ENCODE measurements at places on chromosomes 2 and 18.
A peak's percentile ranks its signal among the peaks of the same experiment; 100 is the strongest.

DNA sequence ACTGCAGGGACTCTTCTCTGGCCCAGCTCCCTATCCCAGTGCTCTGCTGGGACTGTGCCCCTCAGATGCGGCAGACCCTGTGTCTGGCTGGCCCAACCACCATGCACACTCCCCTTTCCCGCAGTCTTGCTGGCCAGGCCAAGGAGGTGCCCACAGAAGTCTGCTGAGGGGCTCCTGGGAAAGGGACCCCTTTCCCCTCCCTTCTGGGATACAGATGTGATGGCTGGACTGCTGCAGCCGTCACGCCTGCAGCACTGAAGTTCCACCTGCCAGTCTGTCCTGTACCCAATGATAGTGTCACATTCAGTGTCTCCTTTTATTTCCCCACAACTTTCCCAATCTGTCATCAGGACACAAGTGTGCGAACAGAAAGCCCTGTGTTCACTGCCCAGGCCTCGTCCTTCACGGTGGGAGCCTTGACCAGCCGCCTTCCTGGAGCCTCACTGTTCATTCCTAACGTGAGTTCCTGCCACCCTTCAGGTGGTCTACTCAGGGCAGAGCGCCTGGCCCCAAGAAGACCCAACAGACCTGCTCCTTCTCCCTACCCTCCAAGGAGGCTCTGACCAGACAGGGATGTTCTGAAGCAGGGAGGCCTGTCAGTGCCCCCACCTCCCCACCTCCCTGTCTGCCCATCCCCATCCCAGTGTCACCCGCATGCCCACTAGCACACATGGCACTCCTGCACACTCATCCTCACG lies 47.1 kb downstream of the ANKMY1 start:
- DNase-seq, result no peak

DNA sequence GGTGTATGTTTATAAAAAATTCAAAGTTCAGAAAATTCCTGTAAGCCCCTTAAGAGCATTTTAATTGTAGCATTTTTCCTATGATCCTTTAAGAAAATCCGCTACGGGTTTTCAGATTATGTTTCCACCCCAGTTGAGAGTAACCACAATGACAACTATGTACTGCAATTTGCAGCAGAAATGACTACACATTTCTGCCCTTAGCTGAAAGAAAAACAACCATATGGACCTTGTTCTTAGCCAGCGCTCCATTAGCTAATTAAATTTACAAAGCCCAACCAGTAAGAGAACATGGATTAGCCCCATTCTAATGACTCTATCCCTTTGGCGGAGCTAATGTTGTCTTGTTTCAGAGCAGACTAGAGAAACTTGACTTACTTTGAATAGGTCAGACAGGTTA lies 247.6 kb downstream of the SLC8A1 start:
- DNase-seq, result no peak

- DNase-seq, result no peak
These were observed 80.9 kb downstream of the PTRHD1 start for GRCh38 chr2:24712296-24712695.

DNA sequence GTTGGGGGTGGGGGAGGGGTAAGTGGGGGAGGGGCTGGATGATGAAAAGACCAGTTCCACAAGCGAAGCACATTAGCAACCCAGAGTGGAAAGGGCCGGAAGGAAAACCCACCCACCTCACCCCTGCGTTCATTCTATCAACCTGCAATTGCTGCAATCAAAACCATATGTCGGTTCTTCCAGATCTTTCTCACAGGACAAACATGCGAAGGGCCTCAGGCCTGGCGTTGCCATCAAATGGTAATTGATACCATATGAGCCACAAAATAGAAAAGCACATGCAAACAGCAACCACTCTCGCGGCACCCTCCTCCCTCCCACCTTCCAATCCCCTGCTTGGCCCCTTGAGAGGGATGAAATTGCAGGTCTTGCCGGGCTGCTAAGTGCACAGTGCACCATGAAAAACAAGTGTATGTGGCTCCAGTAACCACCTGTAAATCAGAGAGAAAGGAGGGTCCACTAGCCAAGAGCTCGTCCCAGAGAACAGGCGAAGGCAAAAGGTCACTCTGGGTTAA lies 287.5 kb downstream of the TCF4 start:
- no peak for DNase-seq

- DNase-seq, result no peak
These were observed at the start of the genes ABCG5 and ABCG8 for GRCh38 chr2:43838560-43839267. Gene ABCG5 (minus strand): TSS chr2:43838839. CDS start chr2:43838679, 160 bp downstream. Gene ABCG8 (plus strand): TSS chr2:43838971. CDS start chr2:43839054, 83 bp downstream.

DNA sequence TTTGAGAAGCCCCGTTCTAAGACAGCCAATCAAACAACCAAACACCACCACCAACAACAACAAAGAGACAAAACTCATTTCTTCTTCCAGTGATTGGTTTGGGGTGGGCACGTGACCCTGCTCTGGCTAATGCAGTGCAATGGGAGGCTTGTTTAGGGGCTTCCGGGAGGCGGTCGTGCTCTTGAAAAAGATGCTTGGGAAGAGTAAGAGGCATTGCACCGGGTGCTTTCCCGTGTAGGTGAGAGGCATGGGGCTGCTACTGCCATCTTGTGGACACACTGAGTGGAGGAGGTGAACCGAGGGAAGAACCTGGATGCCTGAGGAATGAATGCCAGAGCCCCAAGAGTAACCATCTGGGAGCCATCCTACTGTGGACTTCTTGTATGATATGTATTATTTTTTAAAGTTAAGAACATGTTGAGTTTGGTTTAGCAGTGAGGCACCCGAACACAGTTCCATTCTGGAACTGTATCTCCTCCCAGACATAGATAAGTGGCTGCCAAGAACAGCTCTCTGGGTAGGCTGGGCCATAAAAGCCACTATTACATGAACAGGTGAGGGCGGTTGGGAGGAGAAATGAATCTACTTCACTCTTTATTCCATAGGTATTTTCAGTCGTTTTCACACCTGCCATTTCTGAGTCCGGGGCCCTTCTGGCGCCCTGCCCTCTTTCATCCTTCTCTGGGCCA lies 19.1 kb upstream of the ARHGAP25 start:
- peak; percentile 8 for DNase-seq

DNA sequence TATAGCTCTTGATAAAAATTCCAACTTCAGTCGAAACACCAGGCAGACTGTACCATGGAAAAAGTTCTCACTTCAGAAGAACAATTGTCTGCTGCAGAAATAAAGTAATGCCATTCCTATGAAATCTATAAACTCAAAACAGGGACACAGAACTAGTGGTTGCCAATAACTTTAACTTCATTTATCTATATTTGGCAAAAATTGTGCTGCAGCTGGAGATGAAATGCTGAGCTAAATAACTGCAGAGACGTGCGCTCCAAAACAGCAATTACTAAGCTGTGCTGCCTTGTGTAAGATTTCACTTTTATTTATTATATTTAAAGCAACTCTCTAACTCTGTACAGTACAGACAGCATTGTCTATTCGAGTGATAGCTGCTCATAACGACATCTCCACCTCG lies 540.1 kb upstream of the ID2 start:
- DNase-seq, result no peak

- DNase-seq, result no peak
These were observed 119.8 kb downstream of the LDLRAD4 start for GRCh38 chr18:13338318-13338717.

DNA sequence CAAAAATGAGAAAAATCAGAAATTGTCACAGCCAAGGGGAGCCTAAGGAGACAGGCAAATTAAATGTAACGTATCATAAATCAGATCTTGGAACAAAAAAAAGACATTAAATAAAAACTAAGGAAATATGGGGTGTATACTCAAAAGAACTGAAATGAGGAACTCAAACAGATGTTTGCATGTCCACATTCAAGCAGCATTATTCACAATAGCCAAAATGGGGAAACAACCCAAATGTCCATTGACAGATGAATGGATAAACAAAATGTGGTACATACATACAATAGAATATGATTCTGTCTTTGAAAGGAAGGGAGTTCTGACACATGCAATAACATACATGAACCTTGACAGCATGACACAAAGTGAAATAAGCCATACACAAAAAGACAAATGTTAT lies 155.8 kb upstream of the KLF7 start:
- no peak for DNase-seq

GRCh38 chr18:24173997-24174396 lies 35.1 kb downstream of the CABYR start:
- no peak for DNase-seq

DNA sequence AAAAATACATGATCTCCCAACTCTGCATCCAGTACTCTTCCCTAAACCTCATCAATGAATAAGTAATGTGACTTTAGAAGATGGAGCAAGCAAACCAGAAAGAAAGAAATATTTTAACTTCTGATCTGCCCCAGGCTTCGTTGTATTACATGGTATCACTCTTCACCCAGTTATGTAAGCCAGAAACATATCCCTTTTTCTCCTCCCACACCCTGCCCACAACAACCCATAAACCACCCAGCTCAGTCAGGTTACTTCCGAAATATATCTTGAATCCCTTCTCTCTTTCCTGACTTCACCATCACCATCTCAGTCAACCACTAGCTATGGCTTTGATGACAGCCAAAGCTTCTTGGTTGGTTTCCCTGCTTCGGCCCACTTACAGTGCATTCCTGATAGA lies 295.8 kb upstream of the PARD3B start:
- DNase-seq, result no peak

DNA sequence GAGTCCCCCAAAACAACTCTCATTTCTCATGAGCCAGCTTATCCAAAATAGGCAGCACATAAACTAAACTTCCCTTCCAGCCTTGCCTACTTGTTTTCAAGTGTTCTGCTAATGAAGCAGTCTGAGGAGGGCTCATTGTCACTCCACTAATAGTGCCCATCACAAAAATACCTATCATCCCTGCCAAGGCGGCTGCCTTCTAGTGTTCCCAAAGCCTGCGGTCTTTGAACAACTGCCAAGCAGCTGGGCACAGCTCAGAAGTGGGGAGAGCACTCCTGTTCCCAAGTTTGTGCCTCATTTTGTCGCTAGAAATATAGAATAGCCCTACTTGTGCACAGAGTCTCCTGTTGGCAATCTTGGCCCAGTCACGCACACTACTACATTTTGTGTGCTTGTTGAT lies 50.3 kb downstream of the DTNA start:
- DNase-seq, result no peak

GRCh38 chr18:3798032-3798431 lies 348.1 kb downstream of the TGIF1 start:
- DNase-seq, result no peak
